Naive B cell (primary cell): ENCODE measurements at places on chromosomes 3 and 15.
A peak's percentile ranks its signal among the peaks of the same experiment; 100 is the strongest.

- DNase-seq = no peak
Observed at GRCh38 chr3:127488141-127488672, 102.3 kb downstream of the TPRA1 start.

DNA sequence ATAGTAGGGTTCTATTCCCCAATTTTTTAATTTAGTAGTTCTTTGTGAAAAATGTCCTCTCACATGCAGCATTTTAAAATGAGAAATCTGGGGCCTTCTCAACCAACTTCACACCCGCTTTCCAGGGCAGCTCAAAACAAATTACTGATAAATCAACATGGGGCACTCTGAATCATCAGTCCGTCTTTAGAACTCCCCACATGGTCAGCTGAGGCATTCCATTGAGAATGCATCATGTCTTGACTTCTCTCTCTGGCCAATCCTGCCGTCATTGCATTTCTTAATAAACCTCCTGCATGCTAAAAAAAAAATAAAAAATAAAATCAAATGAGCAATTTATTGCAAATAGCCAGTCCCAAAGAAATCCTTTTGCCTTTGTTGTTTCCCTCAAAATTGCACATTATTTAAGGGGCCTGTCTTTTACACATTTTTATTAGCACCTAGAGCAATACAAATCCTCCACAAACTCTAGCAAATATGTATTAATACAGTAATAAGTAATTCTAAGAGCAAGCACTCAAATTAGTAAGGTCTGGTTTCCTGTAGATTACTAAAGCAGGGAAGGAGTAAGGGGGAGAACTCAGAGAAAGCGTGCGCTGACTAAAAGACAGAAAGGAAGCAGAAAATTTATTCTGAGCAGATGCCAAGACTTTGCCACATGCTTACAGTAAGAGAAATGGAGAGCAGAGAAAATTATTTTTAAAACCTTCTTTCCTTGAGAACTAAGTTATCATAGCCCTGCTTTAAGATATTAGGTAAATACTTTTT, 175.7 kb downstream of the TNIK start:
- no peak for DNase-seq

- DNase-seq = no peak
Observed at GRCh38 chr15:59491062-59491461, 53.1 kb downstream of the FAM81A start.

DNA sequence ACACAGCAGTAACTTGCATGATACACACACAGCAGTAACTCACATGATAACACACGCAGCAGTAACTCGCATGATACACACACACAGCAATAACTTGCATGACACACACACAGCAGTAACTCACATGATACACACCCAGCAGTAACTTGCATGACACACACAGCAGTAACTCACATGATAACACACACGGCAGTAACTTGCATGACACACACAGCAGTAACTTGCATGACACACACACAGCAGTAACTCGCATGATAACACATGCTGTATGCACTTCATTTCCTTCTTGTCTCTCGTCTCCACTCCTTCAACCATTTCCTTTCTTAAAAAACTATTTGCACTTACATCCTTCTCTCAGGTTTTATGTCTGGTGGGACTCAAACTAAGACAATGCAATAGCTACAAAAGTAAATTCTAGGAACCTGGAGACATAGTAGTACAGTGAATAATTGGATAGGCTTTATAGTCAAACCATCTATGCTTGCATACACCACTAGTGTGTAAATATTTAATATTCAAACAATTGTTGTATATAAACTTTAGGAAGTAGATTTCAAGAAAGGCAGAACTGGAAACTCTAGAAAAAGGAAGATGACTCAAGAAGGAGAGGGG, 130.8 kb downstream of the UACA start:
- no peak for DNase-seq

- DNase-seq = peak; percentile 46
Observed at GRCh38 chr15:66701422-66702034, 508 bp upstream of the SMAD6 start.

- no peak for DNase-seq
Observed at GRCh38 chr3:12907296-12907695, 65.9 kb upstream of the RPL32 start.

GRCh38 chr3:172808969-172809546, 58.5 kb downstream of the ECT2 start:
- peak; percentile 12 for DNase-seq

GRCh38 chr3:27903446-27903845, 181.3 kb upstream of the EOMES start:
- DNase-seq = no peak

DNA sequence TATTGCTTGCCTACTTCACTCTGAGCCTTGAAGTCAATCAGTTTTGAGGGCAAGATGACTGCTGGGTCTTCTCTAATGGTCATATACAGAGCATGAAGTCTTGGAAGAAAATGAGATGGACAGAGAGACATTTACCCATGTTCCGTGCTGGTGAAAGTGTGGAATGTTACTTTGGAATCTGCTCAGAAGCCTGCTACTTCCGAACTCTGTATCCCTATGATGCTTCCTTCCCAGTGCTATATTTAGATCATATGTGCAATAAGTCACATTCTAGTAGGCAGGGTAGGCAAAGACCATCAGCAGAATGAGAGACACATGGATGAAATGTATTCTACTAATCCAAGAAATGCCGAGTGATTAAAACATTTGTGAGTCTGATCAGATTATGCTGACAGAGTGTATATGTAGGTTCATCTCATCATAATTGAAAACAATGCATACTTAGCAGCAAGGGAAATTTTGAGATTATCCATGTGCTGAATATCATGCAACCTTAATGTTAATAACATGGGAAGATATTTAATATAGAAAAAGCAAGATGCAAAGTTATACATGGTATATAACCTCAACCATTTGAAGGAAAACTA, 60.5 kb downstream of the RAB7A start:
- no peak for DNase-seq

GRCh38 chr3:130709671-130710070, 37.0 kb downstream of the PIK3R4 start:
- DNase-seq = no peak

DNA sequence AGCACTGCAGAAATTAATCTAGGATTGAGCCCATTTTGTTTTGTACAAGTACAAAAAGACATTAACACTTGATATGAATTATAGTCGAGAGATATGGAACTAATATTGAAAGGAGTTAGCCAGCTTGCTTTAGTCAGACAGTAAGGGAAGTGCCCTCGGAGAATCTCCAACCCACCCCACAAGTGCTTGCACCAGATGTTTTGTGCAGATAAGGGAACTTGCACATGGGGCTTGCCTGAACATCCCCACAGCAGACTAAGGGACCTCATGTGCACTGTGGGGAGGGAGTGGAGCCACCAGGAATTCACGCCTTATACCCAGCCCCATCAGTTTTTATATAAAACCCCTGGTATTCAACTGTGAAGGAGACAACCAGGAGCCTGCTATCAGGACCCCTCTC, 122.3 kb downstream of the EFHB start:
- DNase-seq = no peak

GRCh38 chr15:95280711-95281110, 1049.3 kb downstream of the MCTP2 start:
- no peak for DNase-seq

GRCh38 chr15:79494963-79495755, 63.0 kb downstream of the MINAR1 start:
- no peak for DNase-seq

DNA sequence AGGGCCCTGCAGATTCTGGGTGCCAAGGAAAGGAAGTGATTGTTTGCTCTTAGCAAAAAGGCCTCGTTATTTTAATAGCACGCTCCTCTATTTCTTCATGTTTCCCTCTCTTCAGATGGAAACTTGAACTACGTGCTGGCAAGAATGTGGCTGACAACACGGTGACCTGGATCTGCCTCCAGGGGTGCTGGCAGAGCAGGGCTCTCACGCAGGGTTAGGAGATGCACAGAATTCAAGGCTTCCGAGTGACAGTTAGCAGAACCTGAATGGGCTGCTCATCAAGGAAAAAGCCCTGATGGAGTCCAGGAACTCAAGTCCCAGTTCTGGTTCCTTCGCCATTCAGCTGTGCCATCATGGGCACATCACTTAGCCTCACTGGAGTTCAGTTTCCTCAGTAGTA, 22.7 kb downstream of the CYP19A1 start:
- DNase-seq = no peak

DNA sequence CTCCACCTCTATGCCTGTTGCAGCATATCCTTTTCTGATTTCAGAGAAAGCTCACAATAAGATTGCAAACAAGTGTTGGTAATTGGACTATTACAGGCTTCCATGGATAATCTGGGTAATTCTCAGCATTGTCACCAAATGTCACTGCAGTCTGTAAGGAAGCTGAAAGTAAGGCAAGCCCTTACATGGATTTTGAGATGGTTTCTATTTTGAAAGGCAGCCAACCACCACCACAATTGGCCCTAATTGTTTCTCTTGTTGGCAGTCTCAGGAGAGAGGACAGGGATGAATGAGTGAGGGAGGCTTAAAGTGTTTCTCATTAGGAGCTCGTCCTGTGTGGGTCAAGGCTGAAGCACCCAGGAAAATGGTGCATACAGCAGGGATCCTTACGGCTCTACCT, 879.9 kb downstream of the TUSC7 start:
- no peak for DNase-seq

DNA sequence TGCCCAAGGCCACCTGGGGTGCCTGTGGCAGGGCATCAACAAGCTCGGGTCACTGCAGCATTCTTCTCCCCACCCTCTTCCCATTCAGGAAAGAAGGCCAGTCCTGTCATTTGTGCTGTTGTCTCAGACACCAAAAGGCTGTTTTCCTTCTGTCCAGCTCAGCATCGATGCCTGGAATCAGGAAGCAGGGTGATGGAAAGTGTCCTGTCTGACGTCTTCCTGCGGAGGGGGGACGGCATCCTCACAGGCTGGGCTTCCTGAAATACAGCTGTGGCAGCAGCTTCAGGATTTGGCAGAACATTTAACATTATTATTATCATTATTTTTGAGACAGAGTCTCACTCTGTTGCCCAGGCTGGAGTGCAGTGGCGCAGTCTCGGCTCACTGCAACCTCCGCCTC, 33.0 kb upstream of the ANKDD1A start:
- no peak for DNase-seq

DNA sequence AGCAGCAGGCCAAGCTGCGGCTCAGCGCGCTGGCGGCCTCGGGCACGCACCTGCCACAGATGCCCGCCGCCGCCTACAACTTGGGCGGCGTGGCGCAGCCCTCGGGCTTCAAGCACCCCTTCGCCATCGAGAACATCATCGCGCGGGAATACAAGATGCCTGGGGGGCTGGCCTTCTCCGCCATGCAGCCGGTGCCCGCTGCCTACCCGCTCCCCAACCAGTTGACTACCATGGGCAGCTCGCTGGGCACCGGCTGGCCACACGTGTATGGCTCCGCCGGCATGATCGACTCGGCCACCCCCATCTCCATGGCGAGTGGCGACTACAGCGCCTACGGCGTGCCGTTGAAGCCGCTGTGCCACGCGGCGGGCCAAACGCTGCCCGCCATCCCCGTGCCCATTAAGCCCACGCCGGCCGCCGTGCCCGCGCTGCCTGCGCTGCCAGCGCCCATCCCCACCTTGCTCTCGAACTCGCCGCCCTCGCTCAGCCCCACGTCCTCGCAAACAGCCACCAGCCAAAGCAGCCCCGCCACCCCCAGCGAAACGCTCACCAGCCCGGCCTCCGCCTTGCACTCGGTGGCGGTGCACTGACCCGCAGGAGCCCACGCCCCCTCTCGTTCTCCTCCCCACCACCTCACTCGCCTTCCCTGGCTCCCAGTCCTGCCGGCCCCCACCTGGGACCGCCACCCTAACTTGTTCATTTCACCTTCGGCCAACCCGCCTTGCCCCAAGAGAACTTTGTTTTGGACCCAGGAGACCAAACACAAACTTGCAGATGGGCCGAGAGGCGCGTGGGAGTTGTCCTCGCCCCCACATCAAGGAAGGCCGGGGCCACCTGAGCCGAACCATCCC, 1.5 kb downstream of the FOXB1 start:
- DNase-seq = no peak

DNA sequence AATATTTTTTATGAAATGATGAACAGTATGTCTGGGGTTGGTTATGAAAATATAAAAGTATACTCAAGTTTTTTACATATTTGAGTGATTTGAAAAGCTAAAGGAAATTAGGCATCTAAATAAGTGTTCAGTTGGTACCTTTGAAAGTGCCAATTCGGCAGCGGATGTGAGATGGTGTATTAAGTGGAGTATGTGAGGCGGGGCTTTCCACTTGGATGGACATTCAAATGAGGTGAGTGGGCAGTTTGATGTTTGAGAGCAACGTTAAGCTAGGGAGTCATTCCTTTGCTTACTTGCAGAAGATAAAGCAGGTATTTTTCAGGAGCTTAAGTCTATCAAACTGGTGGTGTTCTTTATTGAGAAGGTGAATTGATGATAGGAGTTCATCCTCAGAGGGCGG, 189.0 kb upstream of the GOLIM4 start:
- DNase-seq = no peak

- DNase-seq = no peak
Observed at GRCh38 chr3:150114273-150114672, 143.6 kb upstream of the PFN2 start.

GRCh38 chr3:185549122-185549521, 3.3 kb downstream of the LIPH start:
- no peak for DNase-seq

DNA sequence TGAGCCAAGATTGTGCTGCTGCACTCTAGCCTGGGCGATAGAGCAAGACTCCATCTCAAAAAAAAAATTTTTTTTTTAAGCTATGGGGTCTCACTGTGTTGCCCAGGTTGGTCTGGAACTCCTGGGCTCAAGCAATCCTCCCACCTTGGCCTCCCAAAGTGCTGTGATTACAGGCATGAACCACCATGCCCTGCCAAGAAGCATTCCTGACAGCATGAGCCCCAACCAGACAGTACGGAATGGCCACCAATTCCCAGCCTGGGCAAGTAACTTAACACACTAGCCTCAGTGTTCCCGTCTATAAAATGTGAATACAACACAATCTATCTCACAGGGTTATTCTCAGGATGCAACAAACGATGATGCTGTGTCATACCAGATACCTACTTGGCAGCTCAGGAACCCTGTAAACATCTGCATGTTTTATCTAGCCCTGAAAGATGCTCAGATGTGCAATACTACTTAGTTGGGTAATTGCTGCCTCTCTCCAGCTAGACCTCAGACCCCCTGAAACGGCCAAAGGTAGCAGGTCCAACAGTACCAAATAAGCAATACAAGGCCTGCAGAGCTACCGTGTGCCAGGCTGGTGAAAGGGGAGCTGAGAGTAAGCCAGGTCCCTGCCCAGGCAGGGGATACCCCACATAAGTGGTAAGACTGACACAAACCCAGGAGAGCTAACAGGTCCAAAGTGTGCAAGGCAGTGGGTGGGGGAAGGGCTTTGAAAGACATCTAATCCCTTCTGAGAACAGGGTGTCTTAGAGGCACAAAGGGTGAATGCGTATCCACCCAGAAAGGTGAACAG, 1.9 kb downstream of the TKT start:
- no peak for DNase-seq
